ENCODE measurements at places on chromosomes 13 and 19.

DNA sequence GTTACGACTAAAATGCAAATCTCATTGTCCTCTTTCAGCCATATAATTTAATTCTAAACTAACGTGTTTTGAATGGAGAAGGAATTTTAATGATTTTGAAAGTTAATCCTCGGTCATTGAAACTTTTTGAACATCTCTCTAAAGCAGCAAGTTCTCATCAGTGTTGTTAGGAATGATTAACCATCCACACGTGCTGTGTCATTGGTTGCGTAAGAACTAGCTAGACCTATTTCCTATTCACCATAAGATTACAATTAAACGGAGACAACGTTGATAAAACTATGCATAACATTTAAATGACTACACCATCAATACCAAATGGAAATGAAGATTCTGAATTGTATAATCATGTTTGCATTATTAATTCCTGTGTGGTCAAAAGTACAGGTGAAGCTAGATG lies 155.6 kb upstream of the IRS2 start:
- DNase-seq, result no peak

- no peak for DNase-seq
Measured at GRCh38 chr13:75897386-75897785, 261.3 kb downstream of the LMO7 start.

DNA sequence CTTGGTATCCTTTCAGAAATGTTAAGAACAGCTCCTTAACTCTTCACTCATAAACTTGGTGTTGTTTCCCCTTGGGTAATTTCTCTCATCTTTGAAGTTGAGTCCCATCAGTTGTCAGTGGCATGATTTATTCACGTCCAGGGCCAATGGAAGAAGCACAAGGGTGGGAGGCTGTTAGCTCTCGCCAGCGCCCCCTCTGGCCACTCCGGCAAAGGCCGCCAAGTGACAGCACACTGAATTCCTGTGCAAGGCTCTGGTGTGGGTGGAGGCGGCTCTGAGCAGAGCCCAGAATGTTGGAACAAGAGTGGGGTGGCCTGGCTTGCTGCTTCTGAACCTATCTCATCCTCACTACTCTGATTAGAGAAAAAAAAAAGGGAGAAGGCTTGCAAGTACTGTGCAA lies 13.1 kb upstream of the MEDAG start:
- no peak for DNase-seq

GRCh38 chr19:2291185-2291751 lies 9.3 kb upstream of the PEAK3 start:
- DNase-seq, result peak; percentile 75

- DNase-seq, result no peak
Measured at GRCh38 chr19:14916848-14917247, 24.4 kb upstream of the OR7C2 start.

DNA sequence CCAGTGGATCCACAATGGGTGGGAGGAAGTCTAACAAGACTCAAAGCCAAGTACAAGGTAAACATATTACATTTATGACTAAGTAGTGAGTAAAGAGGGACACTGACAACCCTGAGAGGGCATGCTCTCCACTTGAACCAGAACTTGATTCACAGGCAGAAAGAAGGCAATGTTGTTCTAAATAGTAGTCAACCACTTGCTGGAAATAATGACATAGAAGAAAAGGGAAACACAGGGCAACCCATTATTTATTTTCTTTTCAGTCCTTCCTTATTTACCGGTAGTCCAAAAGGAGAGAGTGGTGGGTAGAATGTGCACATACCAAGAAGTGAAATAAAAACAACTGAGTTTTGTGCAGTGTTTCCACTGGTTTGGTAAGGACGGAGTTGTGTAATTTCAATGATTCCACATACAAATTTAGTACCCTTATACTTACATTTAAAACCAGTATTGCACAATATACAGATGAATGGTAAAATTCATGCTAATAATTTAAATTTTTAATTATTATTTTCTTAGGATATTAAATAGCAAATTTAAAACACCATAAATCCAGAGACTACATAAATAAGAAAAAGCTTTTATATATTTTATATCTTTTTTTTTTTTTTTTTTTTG lies 65.9 kb downstream of the ENOX1 start:
- no peak for DNase-seq

DNA sequence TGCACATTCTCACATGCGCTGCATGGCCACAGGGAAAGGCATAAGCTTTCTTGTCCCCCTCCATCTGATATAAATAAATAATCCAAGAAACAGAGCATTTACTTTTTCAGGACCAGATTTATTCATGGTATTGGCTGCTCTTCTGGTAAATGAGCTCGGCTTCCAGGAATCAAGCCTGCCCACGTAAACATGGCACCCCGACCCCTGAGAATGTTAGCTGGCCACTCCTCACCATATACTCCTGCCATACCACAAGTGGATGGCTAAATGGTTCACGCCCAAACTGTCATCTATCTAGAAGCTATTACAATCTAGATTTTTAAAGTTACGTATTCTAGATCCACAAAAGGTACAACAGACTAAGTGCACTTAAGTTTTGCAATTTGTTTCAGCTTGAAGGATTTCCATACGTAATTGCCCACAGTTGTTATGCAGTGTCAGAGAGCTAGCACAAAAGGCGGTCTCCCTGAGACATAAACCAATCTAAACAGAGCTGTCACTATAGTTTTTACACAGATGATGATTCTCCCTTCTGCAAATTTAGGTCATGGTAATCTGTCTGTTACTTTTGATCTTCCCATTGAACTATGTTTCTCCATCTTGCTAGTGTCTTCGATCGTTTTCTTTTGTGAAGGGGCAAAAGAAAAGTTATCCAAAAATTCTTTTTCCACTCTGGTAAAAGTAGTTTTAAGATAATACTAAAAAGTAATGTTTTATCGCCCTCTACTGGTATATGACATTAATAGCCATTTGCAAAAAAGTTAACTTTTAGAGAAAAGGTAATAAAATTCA lies 16.2 kb upstream of the FOXO1 start:
- DNase-seq, result peak; percentile 8

GRCh38 chr13:40983725-40984667 lies 35.1 kb downstream of the ELF1 start:
- no peak for DNase-seq

GRCh38 chr13:32051156-32051555 lies 19.6 kb downstream of the FRY start:
- DNase-seq, result no peak

GRCh38 chr13:72599178-72599743 lies 128.2 kb downstream of the MZT1 start:
- DNase-seq, result no peak

GRCh38 chr19:10848230-10848856 lies at the start of gene C19orf38:
TSS of gene C19orf38 (plus strand) at chr19:10848415. CDS start at chr19:10848509, 94 bp downstream.
- no peak for DNase-seq

DNA sequence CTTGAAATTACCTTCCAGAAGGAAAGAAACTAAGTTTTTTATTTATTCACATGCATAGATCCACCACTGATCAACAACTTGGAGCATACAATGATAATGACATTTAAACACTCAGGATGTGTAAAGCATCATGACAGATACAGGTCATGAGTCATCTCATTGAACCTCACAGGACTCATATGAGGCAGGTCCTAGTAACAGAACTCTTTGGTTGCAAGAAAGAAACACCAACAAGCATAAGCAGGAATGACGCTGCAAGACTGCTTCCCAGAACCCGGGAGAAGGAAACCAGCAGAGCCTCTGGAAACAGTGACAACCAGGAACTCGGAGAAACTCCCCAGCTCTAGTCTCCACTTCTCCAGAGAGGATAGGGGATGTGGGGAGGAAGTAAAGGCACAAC lies 60.8 kb upstream of the IPO5 start:
- no peak for DNase-seq

DNA sequence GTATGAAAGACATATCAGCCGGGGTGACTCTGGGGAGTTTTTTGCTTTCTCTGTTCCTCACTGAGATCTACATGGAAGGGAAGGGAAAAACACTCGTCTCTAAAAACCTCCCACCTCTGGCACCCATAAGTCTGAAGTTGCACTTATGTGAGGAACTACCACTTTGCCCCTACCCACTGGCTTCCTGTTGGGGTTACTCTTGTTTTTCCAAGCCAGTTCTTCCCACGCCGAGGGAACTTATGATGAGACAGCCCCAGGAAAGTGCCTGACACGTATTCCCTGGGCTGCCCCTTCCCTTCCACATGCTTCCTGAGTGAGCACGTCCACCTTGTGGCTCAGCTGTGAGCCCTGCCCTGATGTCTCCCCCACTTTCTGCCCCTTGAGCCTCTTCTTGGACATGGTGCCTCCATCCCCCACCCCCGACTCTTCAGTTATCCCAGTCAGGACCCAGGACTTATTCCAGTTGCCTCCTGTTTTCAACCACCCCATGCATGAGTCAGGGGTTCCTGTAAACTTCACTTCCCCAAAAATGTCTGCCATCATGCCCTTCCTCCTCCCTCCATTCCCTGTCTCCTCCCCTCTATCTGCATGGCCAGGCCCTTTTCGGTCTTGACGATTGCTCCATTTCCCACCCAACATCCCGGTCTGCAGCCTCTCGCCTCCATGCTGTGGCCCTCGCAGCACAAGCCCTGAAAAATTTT lies 5.1 kb upstream of the SIGLEC7 start:
- no peak for DNase-seq

DNA sequence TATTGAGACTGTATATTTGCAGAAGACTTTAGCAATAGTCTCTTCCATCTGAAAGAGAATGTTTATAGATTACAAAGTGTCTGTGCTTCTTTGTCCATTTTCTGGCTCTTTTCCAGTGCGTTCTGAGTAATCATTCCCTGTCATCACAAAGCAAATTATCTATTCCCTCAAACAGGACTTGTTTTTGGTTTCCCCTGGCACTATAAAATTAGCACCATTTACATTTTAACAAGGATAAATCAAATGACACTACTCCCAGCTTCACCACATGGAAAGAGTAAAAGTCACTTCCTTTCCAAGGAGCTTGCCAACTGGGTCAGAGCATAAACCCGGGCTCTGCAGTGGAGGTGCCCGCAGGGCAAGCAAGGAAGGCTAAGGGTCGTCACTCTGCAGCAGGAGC lies 88.1 kb downstream of the SHISA2 start:
- DNase-seq, result no peak

- no peak for DNase-seq
Measured at GRCh38 chr19:29804493-29804892, 7.3 kb upstream of the CCNE1 start.

DNA sequence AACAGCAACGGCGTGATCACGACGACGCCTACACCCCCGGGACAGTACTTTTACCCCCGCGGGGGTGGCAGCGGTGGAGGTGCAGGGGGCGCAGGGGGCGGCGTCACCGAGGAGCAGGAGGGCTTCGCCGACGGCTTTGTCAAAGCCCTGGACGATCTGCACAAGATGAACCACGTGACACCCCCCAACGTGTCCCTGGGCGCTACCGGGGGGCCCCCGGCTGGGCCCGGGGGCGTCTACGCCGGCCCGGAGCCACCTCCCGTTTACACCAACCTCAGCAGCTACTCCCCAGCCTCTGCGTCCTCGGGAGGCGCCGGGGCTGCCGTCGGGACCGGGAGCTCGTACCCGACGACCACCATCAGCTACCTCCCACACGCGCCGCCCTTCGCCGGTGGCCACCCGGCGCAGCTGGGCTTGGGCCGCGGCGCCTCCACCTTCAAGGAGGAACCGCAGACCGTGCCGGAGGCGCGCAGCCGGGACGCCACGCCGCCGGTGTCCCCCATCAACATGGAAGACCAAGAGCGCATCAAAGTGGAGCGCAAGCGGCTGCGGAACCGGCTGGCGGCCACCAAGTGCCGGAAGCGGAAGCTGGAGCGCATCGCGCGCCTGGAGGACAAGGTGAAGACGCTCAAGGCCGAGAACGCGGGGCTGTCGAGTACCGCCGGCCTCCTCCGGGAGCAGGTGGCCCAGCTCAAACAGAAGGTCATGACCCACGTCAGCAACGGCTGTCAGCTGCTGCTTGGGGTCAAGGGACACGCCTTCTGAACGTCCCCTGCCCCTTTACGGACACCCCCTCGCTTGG lies 966 bp downstream of the JUNB start:
- DNase-seq, result peak; percentile 89

- no peak for DNase-seq
Measured at GRCh38 chr19:14443632-14444216, 10.6 kb downstream of the PKN1 start.

GRCh38 chr19:55259540-55260210 lies 858 bp upstream of the PPP6R1 start:
- peak; percentile 54 for DNase-seq

DNA sequence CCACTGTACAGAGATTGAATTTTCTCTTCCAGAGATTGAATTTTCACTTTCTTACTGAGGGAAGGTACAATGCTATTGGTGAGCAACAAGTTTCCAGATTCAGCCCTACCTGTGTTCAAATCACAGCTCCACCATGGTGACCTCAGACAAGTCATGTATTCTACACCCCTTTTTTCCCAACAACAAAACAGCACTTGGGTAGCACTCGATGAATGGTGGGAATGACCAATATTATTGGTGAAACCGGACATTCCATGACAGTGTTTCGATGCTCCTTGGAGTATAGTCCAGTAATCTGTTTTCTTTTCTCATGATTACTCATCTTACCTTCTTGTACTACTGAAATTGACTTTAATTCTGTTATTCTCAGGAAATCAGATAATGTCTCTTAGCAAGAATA lies 266.2 kb upstream of the SOX21 start:
- DNase-seq, result no peak

GRCh38 chr19:11201791-11202190 lies 4.4 kb upstream of the KANK2 start:
- no peak for DNase-seq

GRCh38 chr19:49524812-49525455 lies 2.9 kb upstream of the RCN3 start:
- DNase-seq, result no peak

- DNase-seq, result no peak
Measured at GRCh38 chr19:7419153-7419552, 69.7 kb downstream of the PEX11G start.

GRCh38 chr13:32783067-32783466 lies 196.8 kb downstream of the PDS5B start:
- DNase-seq, result no peak

DNA sequence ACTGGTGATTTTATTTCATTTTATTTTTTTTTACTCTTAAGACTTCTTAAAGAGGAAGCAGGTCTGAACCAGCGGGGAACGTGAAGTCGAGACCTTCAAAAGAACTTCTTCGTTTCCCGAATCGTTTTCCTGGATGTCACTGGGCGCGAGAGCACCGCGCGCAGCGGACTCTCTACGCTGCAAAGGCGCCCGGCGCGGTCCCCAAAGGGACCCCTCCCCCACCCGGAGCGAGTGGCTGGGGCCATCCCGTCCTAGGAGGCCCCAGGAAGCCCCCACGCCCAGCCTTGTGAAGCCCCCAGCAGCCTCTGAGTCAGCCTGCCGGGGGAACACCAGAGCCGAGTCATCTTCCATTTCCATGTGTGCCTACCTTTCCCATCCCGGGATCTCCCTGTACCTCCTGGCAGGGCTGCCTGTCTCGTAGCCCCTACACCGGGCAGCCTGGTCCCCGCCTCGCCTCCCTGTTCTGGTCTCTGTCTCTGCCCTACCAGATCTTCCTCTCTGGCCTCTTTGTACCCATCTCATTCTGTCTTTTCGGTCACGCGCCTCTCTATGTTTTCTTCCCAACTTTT lies 608 bp downstream of the CD70 start:
- DNase-seq, result no peak
